ENCODE measurements at places on chromosomes 7 and 10.

- no peak for DNase-seq
These were observed 85.0 kb upstream of the MYL10 start for GRCh38 chr7:101714097-101714496.

DNA sequence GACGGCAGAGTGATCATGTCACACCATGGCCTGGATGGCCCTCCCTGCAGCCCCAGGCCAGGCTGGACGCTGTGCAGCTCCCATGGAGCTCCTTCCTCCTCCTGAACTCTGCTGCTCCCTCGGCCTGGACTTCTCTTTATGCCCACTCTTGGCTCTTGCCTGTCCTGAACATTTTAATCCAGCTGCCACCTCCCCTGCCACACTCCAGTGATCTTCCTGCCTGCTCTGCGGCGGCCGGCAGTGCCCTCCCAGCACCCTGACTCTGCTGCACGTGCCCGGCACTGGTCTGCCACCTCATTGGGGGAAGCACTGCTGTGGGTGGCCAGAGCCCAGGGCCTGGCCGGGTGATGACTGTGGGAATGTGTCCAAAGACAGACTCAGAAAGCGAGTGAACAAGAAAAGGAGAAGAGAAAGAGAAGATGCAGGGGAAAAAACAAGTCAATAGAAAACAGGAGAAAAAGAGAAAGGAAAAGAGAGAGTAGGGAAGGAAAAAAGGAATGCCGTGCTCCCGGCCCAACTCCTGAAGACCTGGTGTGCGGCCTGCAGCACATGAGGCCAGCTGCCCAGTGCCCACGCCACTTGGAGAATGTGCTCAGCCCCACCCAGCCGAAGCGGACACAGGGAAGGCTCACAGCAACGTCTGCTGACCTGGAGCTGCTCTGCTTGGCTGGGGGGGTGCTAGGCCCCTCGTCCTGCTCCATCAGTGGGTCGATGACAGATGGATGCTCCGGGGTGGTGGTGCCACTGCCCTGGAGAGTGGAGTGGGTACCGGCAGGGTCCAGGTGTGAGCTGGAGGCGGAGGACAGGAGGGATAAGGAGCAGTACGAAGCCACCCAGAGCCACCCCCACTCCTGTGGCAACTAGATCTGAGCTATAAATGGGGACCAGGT, 115.9 kb downstream of the DLG5 start:
- DNase-seq = no peak

- peak; percentile 84 for DNase-seq
These were observed 4.9 kb downstream of the PKD2L1 start for GRCh38 chr10:100325158-100325557.

DNA sequence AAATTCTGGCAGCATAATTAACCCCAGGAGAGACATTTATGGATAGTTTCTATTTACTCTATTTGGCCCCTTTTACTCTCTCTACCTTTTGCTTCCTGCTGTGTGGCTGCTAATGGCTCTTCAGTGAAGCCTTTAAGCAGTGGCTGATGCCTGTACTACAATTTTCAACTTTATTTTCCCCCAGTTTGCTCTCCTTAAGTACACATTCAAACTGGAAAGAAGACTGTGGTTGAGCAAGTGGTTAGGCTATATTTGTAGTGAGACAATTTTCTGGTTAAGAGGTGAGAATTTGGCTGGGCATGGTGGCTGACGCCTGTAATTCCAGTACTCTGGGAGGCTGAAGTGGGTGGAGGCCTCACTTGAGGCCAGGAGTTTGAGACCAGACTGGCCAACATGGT, 8.5 kb upstream of the RSBN1L start:
- DNase-seq = no peak

- DNase-seq = no peak
These were observed 15.7 kb downstream of the PPP3CB start for GRCh38 chr10:73480158-73480557.

DNA sequence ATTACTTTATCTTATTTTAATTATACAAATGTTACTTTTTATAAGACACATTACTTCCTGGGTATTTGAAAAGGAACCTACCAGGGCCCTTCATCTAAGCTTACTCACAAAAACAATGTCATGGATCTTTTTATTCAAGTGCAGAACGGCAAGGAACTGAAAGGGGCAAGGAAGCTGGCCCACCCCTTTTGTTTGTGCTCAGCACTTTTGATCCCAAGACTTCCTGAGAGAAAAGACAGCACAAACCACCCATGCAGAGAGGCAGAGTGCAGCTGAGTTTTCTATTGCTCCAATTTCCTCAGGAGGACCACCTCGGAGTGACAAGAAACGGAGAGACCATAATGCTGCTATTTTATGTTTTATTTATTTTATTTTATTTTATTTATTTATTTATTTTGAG, 232.0 kb upstream of the NRP1 start:
- DNase-seq = peak; percentile 37

DNA sequence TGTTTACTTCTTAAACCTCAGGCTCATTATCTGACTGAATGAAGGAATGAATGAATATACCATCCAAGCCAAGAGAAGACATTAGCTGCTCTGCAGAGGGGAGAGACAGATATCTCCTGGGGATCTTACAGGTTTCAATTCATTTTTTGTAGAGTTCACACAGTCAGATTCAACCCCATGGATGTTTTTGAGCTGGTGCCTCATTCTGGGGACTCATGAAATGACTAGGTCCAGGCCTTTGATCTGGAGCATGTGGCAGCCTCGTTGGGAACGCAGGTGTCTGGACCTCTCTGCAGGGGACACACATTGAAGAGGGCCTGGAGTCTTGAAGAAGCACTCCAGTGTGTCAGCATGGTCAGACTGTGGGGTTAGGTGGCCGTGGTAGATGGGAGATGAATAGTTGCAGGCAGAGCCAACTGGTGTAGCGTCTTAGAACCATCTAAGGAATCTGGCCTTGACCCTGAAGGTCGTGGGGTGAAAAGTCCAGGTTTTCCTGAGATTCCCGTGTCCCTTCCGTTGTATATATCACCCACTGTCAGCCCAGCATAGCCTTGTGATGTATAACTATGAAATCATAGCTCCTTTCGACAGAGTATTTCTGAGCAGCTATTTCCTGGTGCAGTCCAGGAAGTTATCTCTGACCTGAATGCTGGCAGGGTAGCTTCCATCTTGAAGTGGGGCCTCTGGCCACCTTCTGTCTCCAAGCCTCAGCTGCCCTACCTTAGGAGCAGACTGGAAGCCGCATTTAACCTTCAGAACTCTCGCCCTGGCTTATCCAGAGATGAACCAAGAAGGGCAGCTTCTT, 22.3 kb downstream of the BTBD16 start:
- DNase-seq = no peak

DNA sequence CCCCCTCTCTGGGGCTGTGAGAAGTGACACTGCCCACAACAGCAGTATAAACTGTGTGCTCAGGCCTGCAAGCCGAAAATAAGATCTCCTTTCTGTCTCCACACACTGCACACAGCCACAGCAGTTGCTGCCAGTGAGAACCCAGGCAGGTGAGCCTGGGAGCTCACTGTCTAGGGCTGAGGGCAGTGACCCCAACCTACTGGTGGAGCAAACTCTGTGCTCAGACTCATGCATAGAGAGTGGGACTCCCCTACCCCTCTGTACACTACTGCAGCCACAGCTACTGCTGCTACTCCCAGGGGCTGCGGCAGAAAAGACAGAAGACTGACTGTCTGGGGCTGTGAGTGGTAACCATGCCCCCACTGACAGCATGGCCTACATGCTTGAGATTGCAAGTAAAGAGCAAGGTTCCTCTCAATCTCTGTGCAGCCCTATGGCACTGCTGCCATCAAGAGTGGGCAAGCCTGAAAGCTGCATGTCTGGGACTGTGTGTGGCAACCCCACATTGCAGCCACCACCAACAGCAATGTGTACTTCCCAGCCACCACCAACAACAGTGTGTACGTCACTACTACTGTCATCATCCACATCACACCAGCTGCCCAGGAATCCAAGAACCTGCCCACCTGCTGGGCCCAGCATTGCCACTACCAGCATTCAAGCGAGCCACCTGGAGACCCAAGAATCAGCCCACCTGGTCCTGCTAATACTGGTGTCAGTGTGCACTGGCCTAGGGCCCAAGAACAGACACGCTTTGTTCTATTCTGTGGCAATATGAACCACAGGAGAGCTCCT, 226.1 kb downstream of the XPNPEP1 start:
- DNase-seq = no peak

GRCh38 chr7:152366662-152367061, 69.1 kb downstream of the KMT2C start:
- DNase-seq = no peak

GRCh38 chr7:114309729-114310128, 104.9 kb upstream of the FOXP2 start:
- no peak for DNase-seq

- DNase-seq = peak; percentile 33
These were observed 122.5 kb upstream of the ANKRD1 start for GRCh38 chr10:91043173-91043910.

DNA sequence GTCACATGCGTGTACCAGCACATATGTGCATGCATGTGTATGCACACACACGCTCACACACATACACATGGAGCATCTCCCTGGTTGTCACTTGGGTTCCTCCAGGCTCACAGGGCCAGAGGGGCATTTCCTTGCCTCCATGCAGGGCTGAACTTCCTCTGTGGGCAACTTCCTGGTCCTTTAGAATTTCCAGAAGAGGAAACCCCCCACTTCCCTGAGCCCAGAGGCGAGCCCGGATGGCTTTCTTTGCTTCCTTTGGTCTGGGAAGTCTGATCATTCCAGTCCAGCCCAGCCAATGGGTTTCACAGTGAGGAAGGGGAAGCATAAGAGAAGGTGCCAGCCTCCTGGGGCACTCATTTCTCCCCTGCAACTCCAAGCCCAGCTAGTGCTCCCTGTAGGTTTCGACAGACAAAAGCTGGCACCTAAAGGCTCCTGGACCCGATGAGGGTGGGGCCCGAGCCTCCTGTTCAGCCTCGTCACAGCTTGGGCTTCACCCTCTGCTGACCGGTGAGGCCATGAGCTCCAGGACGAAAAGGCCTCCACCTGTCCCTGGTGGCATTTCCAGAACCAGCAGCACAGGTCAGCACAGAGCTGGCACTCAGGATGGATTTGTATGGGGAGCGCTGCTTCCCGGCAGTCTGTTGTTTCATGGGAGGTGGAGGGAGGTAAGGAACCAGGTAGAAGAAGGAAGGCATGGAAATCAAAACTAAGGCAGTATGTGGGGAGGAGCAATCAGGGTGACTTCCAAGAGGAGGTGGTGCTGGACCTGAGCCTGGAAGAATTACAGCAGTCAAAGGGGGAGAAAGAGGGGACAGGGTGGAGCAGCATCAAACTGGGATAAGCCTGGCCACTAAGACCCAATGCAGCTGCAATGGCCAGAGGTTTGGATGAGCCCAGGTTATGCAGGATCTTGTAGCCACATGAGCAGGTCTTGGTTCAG, 23.7 kb downstream of the BTBD16 start:
- DNase-seq = no peak

GRCh38 chr10:88990384-88991160, at the start of gene FAS:
TSS of gene FAS (plus strand) at chr10:88990798. CDS start at chr10:88990877, 79 bp downstream.
- DNase-seq = peak; percentile 72

DNA sequence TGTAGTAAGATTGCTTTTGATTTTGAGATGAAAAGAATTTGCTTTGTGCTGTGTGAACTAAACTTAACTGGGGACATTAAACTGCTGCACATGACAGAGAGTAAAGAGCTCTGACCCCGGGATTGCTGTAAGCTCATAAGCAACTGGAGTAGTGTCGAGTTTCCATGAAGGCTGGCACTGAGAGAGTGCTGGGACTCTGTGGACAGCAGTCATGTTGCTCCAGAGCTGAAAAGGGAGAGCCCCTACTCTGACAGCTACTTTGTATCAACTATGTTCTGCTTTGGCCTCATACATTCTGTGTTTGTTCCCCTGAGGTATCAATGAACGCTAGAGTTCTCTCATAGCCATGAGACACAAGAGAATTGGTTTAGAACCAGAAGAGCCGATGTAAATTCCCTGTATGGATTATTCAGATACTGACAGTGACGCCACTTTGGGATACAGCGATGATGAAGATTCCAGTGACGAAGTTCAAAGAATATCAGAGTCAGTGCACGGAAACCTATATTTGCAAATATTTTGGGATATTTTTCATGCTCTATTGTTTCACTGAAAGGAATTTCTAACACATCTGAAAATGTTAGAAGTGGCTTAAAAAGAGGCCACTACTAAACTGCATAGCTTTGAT, 185.9 kb upstream of the DKK1 start:
- DNase-seq = peak; percentile 37

DNA sequence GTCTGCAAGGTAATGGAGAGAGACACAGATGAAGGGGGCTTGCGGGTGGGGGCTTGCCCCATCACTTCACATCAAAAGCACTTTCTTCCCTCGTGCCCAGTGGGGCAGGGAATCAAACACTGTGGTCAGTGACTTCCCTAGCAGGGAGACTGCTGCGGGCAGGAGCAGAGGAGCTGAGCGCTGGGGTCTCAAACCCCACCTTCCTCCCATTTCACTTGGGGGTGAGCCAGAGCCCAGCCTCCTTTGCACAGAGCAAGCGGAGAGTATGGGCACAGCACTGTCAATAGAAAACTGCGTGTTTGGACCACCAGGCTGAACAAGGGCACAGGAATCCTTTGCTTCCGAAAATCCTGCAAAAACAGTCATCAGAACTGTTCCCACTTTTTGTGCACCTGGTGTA, 355.8 kb upstream of the MKI67 start:
- DNase-seq = no peak

- no peak for DNase-seq
These were observed 11.1 kb downstream of the PRLHR start for GRCh38 chr10:118584181-118584954.

GRCh38 chr10:119867317-119867716, 5.3 kb downstream of the MCMBP start:
- no peak for DNase-seq

DNA sequence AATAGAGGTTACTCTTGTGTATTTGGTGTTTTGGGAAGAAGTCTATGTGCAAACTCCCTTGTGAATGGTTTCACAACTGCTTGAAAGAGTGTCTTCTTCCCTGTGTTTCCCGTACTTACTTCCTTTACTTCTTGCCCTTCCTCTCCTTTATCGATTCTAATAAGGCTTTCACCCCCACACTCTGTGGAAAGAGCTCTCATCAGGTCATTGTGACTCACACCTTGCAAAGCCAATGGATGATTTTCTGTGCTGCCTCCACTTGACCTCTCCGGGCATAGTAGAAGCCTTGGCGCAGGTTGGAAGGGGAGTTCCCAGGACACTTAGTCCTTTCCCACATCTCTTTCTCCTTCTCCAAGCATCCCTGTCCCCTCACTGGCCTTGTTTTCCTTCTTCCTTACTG, 6.2 kb upstream of the TSPAN15 start:
- no peak for DNase-seq

GRCh38 chr7:78499971-78500370, 701.4 kb downstream of the PHTF2 start:
- DNase-seq = no peak
